ENCODE measurements at places on chromosomes 7 and 10.

DNA sequence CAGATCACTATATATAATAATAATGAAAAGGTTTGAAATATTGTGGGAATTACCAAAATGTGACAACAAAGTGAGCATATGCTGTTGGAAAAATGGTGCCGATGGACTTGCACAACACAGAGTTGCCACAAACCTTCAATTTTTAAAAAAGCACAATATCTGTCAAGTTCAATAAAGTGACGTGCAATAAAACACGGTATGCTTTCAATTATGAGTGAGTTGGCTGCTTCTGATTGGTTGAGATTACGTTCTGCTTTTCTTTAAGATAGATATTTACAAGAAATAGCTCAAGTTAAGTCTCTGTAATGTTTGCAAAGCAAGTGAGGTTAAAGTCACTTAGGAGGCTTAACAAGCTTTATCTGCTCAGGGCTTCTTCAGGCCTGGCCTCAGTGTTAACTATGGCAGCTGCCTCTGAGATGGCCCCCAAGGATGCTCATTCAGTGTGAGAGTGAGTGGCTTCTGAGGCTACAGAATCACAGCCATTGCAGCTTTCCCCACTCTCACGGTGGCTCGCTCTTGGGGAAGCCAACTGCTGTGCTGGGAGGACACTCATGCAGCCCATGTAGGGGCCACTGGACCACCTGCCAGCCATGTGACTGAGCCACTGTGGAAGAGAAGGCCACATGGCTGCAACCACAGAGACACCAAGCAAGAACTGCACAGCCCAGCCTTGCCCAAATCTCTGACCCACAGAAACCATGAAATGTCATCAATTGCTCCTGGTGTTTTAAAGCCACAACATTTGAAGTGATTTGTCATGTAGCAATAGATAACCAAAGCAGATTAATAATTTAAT, 78.3 kb upstream of the TMEM72 start:
- DNase-seq: no peak

DNA sequence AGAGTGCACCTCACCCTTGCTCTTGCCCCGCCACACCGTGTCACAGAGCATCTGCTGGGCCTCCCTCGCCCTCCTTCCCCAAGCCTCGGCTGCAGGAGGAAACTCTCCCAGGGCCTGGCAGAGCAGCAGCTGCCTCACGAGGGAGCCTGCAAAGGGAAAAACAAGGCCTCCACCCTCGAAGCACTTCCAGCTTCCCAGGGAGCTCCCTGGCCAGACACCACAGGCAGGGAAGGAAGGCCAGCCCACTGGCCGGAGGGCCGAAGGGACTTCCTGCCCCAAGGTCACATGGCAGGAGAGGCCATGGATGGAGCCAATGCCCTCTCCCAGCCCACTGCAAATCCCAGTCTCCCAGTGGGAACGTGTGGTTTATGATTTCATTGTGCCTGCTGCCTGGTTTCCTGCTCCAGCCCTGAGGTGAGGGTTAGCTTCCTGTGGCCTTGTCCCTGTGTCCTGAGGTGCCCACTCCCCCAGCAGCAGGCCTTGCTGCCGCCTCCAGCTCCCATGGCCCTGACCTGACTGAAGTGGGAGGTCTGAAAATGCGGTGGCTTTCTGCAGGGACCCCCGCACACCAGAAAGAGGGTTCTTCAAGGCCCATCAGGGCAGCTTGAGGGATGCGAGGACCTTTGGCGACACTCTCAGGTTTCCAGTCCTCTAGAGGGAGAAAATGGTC, 100.5 kb upstream of the PPIF start:
- DNase-seq: peak; percentile 77

- no peak for DNase-seq
These were observed 26.8 kb downstream of the WNT16 start for GRCh38 chr7:121355574-121355973.

GRCh38 chr7:44629829-44630522, 23.5 kb downstream of the OGDH start:
- DNase-seq: no peak

DNA sequence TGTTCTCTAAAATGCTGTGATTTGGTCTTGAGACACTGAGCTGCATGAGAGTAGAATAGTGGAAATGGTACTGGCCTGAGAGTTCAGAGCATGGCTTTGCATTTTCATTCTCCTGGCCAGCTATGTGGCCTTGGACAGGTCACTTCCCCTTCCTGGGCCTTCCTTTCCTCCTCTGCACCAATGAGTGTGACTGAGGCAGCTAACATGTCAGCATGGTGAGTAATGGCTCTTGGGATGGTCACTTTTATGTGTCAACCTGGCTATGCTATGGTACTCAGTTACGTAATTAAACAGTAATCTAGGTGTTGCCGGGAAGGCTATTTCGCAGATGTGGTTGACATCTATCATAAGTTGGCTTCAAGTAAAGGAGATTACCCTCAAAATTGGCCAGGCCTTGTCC, 109.3 kb downstream of the RTKN2 start:
- DNase-seq: no peak

GRCh38 chr10:31582365-31583052, 263.5 kb downstream of the ZEB1 start:
- DNase-seq: no peak

DNA sequence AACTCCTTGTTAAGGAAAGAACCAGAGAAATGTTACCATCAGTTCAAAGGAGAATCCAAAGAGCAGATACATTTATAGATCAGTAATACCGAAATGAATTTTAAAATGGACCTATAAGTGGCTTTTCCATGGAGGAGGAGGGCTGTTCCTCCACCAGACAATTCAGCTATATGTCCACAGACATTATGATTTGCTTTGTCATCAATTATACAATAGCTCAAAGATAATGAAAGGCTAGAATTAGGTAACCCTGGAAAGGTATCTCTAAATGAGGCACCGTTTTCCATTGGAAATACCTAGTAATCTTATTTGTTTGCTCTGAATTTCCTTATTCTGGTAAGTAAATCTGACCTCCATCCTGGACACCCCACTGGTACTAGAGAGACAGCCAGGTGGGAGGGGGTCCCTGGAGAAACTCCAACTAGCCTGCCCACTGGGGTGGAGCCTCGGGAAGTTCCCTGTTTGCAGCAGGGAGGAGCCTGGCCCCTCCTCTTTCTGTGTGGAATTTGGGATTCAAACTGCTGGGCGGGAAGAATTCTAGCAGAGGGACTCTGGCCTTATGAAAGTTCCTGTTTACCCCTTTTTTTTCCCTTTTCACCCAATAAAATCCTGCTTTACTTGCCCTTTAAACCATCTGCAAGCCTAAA, 218.0 kb downstream of the PHF14 start:
- DNase-seq: no peak

GRCh38 chr7:84524714-84525694, 330.4 kb upstream of the SEMA3A start:
- no peak for DNase-seq

GRCh38 chr10:93495654-93496321, 624 bp upstream of the CEP55 start:
- DNase-seq: peak; percentile 40

GRCh38 chr10:12422189-12422588, 72.8 kb downstream of the CAMK1D start:
- no peak for DNase-seq

DNA sequence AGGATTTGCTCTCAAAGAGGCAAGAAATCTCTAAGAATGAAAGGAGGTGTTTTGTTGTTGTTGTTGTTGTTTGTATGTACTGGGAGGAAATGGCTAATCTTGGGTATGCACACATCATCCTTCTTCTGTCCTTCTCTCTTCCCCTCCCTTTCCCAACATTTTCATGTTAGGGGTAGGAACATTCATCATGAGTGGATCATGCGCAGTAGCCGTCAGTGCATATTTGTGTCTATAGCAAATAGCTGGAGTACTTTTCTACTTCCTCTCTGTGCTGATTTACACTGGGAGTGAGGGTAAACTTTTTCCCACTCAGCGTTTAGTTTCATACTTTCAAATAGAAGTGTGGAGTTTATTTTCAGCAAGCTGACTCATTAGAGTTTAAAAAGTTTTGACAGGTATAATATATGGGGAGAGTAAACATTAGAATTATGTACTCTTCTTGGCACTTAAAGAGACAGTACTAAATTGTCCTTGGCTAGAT, 80.5 kb upstream of the PRKG1 start:
- no peak for DNase-seq

GRCh38 chr7:30328381-30328780, 44.0 kb downstream of the ZNRF2 start:
- DNase-seq: no peak

GRCh38 chr7:41457832-41458437, 245.0 kb downstream of the INHBA start:
- no peak for DNase-seq

GRCh38 chr10:68869623-68870022, 31.5 kb upstream of the DDX50 start:
- peak; percentile 26 for DNase-seq

- no peak for DNase-seq
These were observed at the start of gene SP8 for GRCh38 chr7:20786779-20787659. TSS of gene SP8 (minus strand) at chr7:20786886. CDS start at chr7:20786798, 88 bp downstream.

GRCh38 chr7:79453558-79454360, at the start of gene MAGI2:
TSS of gene MAGI2 (minus strand) at chr7:79453667. CDS start at chr7:79453320, 347 bp downstream.
- DNase-seq: peak; percentile 92

DNA sequence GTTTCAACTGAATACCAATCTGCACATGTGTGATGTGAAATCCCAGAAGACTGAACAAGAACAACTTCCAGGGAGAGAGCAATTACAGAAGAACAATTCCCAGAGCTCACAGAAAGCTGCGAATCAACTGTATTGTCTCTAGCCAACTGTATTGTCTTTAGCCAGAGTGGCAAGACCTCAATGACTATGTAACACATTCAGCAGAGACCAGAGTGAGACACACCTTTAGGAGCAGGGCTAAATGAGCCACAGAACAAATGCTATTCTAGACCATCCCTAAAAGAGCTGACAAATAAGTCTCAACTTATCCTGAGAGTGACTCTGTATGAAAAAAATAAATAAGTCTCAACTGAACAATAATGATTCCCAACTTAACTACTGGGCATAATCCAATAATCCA, 72.0 kb downstream of the KMT2C start:
- no peak for DNase-seq

GRCh38 chr10:132849546-132850031, 63.6 kb upstream of the NKX6-2 start:
- no peak for DNase-seq

DNA sequence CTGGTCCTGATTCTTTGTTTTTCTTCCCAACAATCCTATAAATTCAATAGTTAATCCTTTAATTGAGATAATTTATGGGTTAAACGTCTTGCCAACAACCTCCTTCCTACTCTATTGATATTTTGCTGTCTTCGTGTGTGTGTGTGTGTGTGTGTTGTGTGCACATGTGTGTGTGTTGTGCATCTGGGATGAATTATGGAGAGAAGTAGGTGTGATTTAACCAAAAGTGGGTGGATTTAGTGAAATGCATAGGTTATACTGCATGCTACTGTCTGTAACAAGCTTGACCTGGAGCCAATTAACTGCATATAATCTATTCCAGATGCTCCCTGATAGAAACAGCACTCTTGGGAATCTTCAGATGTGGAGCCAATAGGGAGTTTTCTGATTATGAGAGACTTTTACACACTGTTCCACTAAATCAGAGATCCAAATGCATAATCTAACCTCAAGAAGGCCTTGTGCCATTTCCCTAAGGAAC, 61.2 kb downstream of the SEMA3D start:
- DNase-seq: no peak
